COLO829 (cell line): ENCODE measurements at places on chromosomes 6 and 20.
A peak's percentile ranks its signal among the peaks of the same experiment; 100 is the strongest.

GRCh38 chr6:118103381-118104146 is 196.5 kb downstream of the SLC35F1 start:
- DNase-seq, result no peak

DNA sequence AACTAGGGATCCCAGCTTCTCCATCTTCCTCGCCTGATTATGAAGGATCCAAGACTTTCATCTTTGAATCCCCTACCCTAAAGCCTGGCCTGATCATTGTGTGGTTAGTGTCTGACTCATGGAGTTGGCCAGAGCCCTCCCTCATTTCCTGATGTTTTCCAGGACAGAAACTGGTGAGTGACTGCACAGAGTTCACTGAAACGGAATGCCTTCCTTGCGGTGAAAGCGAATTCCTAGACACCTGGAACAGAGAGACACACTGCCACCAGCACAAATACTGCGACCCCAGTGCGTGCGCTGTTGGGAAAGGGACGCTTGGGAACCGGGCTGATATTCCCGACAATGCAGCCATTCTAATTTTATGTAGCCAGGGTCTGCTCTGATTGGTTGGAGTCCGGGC is 4.0 kb downstream of the CD40 start:
- DNase-seq, result peak; percentile 35

DNA sequence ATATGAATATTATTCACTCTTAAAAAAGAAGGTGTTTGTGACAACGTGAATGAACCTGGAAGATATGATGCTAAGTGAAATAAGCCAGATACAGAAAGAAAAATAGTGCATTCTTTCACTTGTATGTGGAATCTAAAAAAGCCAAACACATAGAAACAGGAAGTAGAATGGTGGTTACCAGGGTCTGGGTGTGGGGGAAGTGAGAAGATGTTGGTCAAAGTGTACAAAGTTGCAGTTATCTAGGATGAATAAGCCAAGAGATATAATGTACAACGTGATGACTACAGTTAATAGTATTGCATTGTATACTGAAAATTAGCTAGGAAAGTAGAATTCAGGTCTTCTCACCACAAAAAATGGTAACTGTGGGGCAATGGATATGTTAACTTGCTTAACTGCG is 151.1 kb upstream of the HCRTR2 start:
- DNase-seq, result no peak

DNA sequence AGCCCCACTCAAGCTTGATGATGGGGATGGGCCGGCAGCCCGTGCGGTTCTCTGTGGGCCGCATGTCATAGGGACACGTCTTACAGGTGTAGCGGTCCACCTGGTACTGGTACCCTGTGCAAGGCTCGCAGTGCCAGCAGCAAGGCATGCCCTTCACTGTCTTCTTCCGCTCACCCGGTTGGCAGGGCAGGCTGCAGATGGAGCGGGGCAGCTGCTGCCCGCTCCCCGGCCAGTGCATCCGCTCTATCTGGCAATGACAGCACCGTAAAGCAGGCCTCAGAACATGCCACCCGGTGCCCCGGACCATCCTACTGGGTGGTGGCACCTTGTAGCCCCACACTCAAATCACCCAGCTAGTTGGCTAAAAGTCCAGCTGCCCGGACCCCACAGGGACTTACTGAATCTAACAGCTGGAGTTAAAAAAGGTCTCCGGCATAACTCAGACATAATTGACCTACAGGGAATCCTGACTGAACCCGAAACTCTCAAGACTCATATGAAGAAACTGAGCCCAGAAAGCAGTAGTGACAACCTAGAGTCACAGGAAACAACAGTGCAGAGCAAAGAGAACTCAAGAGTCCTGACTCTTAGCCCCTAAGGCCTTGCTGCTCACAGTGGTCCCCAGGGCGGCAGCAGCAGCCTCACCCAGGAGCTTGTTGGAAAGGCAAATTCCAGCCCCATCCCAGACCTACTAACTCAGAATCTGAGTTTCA is 109.4 kb downstream of the GRM4 start:
- no peak for DNase-seq

DNA sequence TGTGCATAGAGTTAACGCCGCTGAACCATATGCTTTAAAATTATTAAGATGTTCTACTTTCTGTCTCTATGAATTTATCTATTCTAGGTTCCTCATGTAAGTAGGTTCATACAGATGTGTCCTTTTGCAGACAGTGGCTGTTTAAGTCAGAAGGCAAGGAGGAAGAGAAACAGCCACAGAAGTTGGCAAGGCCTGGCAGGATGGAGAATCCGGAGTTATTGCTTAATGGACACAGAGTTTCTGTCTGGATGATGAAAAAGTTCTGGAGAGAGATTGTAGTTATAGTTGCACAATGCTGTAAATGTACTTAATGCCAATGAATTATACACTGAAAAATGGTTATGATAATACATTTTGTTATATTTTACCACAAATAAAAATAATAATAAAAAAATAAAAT is 283.6 kb upstream of the CNR1 start:
- no peak for DNase-seq

DNA sequence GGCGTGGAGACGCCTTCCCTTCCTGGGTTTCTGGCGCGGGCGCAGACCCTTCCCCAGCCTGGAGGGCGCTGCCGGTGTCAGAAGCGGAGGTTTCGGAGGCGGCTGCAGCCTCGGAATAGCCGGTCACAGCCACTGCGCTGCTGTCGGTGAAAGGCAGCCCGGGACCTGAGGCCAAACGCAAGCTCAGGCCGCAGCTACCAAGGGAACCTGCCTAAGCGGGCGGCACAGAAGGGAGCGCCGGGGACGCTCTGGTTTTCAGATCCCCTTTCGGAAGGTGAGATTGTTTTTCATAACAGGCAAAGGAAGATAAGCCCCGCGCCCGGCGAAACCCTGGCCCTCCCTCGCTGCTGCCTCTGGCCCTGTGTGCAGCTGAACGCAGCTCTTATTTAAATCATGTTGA is 116.5 kb downstream of the FAM120B start:
- DNase-seq, result no peak
